GM12864 (cell line): ENCODE measurements at places on chromosomes 3 and 15.

DNA sequence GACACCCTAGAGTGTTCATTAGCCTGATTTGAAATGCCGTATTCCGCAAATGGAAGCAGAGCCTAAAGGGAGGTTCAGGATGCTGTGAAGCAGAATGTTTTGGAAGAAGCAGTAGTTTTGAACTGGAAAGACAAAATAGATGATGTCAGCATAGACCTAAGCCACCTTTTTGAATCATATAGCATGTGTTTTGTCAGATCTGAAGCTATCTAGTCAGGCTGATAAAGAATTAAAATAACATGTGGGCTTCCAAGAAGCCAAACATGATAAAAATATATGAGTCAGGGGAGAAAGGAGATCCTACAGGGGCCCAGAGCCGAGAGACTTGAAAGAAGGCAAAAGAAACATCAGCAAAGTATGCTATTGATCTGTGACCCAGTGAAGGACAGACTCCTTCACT lies 47.2 kb upstream of the RASA2 start:
- no peak for DNase-seq

DNA sequence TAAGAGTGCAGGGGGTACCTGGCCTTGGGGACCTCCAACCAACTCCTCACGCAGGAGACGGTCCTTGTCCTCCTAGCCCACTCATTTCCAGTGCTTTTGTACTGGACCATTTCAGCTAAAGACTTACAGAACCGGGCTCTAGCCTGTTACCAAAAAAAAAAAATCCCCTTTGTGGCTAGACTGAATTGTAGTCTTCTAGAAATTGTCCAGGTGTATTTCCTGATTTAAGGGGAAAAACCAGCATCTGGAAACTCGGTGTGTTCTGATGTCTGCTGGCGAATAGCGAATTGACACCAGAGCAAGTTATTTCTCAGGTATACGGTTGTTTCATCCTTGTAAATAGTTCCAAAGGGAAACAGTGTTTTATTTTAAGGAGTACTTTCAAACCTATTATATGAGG lies 21.1 kb upstream of the MINDY4B start:
- no peak for DNase-seq

DNA sequence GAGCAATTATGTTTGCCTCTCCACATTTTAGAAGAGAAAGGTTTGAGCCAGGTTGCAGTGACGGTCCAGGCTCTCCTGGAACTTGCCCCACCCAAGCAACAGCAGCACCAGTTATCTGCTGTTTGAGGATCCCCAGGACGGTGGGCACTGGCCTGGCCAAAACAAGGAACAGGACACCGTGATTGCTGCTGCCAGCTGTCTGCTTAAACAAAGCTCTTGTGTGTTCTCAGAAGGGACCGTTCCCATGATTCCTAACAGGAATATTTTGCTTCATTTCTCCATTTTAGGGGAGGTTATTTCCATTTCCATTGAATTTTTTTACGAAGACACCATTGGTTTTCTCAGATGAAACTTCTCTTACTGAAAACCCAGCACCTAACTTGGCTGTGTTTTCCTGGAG lies 66.4 kb upstream of the RPL35A start:
- no peak for DNase-seq

DNA sequence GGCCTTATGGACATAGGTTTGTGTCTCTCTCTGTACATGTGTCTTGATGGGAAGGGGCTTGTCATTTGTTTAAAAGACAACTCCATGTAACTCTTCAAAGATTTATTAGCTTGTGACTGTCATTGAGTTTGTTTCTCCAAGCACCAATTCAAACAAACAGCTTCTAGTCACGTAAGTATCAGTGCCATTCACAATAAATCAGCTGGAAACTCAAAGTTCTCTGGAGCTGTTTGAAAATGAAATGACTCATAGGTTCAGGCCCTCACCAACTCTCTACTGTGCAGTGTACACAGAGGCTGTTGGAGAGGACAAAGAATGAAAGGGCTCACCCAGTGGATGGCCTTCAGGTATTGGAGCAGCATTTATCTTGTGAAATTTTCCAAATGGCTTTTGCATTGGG lies 476.3 kb downstream of the AGBL1 start:
- DNase-seq = no peak

GRCh38 chr3:193773266-193774220 lies 180.5 kb downstream of the OPA1 start:
- no peak for DNase-seq
